ENCODE measurements at places on chromosomes 7 and 10. TPM values are rescaled to one million over a fixed set of nuclear protein-coding genes. Genes with fewer than 3 reads are reported as not detected.

Gene GPR85
- 4.0 TPM for total RNA-seq

GRCh38 chr10:98577168-98577567 is 130.4 kb upstream of the HPS1 start:
- DNase-seq, result no peak

Gene SLC16A9
- total RNA-seq, result 0.61 TPM

DNA sequence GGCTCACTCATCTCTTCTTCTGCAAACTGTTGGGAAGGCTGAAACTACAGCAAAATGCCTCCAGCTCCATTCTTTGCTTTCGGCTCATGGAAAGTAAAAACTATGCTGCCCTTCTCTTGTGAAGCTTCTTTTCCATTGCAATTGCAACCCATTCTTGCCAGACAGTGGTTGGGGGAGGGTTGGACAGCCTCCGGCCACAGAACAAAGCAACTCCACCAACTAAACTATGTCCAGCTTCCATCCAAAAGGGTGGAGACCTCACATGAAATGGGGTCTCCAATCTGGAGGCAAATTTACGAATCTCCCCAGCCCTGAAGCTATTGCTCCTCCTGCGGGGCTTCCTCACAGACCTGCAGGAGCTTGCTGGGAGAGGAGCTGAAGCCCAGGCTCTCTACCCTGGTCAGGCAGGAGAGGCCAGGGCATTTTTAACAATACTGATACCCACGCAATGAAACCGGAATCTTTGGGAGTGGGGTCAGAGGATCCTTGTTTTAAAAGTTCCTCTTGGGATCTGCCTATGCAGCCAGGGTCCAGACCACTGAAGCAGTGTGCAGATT is 549 bp downstream of the GPNMB start:
- DNase-seq, result no peak

- DNase-seq, result no peak
These were observed 9.9 kb downstream of the CNNM1 start for GRCh38 chr10:99339077-99339476.

DNA sequence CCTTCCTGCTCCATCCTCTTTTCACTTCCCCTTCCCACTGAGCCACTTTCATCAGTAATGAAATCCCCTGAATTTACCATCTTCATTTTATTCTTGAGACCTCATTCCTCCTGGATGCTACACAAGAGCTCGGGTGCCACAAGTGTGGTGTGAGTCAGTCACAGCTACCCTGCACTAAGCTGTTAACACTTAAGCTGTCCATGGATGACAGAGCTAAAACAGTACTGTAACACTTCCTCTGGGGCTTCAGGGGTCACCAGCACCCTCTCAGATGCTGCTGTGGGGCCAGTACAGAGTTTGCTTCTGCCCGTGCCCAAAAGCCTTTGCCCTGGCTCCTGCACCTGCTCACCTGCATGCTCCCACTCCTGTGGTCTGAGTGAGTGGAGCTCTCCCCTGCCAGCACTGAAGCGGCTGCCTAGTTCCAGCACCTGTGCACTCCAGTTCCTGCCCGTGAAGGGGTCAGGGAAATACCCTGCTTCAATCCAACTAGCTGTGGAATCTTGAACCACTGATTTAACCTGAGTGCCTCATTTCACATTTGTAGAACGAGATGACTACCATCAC is 71.9 kb downstream of the POT1 start:
- no peak for DNase-seq

- DNase-seq, result no peak
These were observed 1208.3 kb downstream of the GATA3 start for GRCh38 chr10:9262770-9263169.

DNA sequence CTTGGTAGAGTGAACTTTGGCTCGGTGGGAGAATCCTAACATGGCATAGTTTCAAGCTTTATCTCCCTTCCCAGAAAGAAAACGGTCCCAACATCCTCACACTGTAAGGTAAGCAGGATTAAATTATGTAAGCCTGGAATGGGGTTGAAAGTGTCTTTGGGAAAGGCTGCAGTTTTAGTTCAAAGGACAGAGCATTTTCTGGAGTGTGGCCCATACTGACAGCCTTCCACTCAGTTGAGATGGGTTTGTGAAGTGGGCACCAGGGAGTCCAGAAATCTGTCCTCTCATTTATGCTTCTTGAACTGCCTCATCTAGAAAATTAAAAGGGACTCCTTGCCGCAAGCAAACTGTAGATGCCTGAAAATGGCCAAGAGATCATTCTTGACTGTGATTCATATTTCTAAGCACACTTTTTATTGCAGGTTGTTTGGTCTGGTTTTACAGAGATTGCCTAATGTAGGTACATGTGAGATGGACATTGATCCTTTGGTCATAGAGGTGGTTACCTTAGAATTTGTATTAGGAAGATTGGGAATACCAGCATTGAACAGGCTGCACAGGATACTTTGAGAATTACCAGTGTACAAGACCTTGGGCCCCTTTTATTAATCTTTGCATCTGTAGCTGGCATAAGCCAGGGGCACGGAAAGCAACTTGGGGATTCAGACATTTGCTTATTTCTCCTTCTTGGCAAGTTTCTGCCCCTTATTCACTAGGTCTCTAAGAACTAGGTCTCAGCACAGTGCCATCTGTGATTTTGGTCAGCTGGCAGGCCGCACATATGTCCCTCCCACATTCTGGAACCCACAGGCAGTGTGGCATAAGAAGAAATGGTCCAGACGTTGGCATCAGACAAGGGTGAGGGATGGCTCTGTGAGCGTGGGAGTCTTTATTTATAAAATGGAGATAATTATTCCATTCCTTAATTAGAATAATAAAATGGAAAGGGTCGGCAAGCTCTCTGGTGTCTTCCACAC is 125.9 kb downstream of the GLCCI1 start:
- DNase-seq, result no peak

GRCh38 chr7:128919241-128919640 is 8.7 kb upstream of the KCP start:
- no peak for DNase-seq

Gene DGKI
- total RNA-seq, result 14.9 TPM

GRCh38 chr7:66152371-66153191 is 37.9 kb downstream of the CRCP start:
- peak; percentile 72 for DNase-seq

- DNase-seq, result no peak
These were observed 293.1 kb downstream of the ARHGAP12 start for GRCh38 chr10:31635415-31636065.

Gene LIPK
- not detected for total RNA-seq

DNA sequence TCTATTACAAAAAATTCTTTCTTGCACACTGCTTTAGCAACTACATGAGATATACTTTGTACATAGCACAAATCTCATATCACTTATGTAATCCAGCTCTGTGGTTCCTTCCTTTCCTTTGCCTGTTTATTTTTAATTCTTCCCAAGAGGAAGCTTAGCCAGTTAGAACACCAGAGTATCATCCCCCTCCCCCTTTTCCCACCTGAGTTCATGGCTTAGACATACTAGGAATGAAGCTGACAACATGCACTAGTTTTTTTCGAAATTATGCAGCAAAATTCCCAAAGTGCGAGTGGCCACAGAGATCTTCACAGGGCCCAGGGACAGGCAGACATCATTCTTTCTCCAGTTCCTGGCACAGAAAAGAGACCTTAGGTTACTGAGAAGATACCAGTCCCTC is 17.8 kb downstream of the CAV1 start:
- no peak for DNase-seq

- DNase-seq, result no peak
These were observed 113.3 kb upstream of the KMT2E start for GRCh38 chr7:104900525-104901239.

Gene CUBN
- 0.78 TPM for total RNA-seq

DNA sequence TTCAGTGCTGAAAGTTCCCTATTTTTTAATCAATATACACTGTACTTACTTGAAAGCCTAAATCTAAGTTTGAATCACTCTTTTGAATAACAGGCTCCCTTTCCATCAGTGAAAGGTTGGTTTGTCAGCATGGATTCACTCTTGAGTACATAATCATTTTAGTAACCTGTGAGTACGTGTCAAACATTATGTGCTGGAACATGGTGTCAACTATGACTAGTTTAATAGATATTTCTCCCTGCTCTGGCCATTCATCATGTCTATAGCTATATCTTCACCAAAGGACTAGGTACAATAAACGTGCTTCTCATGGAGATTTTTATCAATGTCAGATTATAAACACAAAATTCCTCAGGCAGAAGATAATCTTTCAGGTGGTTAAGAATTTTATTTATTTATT is 61.7 kb upstream of the MDFIC start:
- no peak for DNase-seq

GRCh38 chr10:112815269-112816032 is 134.6 kb upstream of the TCF7L2 start:
- DNase-seq, result no peak

Gene MRC1
- 24.4 TPM for total RNA-seq

Gene SEMA3E
- total RNA-seq, result 0.23 TPM

GRCh38 chr7:47401611-47402570 is 180.0 kb downstream of the TNS3 start:
- no peak for DNase-seq

GRCh38 chr10:34908481-34908880 is 93.4 kb upstream of the PARD3 start:
- DNase-seq, result no peak

DNA sequence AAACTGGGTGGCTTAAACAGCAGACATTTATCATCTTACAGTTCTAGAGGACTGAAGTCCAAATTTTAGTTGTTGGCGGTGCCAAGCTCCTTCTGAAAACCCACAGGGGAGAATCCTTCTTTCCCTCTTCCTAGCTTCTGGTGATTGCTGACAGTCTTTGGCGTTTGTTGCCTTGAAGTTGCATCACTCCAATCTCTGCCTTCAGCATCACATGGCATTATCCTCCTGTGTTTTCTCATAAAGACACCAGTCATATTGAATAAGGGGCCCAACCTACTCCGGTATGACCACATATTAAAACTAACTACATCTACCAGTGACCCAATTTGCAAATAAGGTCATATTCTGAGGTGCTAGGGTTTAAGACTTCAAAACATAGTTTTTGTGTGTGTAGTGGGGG is 472.1 kb upstream of the IGFBP3 start:
- no peak for DNase-seq

Gene CYP2C19
- not detected for total RNA-seq

GRCh38 chr10:103714232-103714891 is 141.0 kb downstream of the SH3PXD2A start:
- no peak for DNase-seq

- no peak for DNase-seq
These were observed 38.7 kb upstream of the LEP start for GRCh38 chr7:128202287-128202957.

- no peak for DNase-seq
These were observed 365.4 kb downstream of the SUGCT start for GRCh38 chr7:40500219-40500618.

GRCh38 chr10:45471059-45471458 is 97.0 kb downstream of the ALOX5 start:
- DNase-seq, result no peak

Gene HTR7
- total RNA-seq, result 0.58 TPM

DNA sequence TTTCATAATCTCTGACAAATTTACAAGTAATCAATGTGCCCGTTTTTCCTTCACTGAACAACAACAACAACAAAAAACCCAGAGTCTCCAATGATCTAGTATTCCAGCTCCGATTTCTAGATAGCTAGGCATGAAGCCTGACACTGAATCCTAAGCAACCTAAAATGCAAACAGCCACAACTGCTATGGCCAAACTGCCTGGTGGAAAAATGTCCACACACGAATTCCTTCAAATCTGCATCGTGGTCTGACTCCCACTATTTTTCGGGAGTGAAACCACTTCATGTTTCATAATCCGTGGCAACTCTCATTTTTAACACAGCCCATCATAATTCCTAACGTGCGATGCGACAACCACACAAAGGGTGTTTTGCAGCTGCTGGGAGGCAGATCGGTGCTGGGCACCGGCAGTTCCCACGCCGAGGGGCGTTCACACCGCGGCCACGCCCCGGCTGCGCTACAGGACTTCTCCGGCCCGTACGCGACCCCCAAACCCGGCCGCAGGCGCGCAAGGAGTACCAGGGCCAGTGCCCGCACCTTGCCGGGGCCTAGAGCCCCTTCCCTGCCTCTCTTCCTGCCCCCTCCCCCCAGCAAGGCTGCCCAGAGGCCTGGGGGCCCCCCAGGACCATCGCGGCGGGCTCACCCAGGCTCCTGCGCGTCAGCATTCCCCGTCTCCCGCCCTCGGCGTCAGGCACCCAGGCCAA is 814 bp downstream of the RUFY2 start:
- DNase-seq, result peak; percentile 61

DNA sequence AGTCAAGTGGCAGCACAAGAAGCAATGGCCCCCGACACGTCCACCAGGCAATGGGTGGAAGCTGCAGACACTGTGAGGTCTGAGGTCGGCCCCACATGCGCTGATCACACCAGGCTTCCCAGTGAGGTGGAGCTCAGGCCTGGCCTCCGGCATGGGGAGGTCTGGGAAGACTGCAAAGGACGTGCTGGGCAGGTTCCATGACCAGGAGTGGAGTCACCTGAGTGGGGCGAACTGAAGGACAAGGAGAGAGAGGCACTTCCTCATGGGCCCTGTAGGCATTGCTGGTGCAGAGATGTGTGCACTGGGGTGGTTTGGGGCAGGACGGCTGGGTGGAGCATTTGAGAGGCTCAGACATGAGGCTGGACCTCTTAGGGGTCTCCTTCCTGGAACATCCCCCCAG is 35.1 kb downstream of the C10orf120 start:
- no peak for DNase-seq

DNA sequence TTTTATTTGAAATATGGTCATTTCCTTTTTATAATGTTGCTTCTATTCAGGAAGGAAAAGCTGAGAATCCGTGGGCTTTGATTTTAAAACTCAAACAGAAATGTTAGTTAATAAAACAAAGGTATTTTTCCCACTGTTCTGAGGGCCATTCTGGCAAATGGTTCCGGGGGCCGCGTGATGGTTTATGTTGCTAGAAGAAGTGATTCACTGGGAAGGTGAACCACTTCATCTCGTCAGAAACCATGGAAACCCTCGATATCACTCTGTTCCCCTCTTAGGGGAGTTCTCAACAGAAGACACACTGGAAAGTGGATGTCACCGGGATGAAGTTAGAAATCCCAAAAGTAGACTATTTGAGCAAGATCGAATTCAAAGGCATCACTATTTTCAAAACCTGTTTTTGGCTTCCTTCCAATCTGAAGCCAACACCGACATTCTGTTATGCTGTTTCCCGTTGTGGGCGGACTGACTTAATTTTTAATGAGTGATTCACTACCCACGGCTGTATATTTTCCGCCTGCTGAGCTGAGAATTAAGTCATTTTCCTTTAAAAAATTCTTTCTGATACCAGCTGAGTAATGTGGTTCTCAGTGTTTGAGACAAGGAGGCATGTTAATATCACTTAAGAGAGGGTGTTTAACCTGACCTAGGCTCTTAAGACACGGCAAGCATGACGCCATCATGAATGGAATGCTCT is 84.1 kb downstream of the PTPRE start:
- DNase-seq, result no peak

DNA sequence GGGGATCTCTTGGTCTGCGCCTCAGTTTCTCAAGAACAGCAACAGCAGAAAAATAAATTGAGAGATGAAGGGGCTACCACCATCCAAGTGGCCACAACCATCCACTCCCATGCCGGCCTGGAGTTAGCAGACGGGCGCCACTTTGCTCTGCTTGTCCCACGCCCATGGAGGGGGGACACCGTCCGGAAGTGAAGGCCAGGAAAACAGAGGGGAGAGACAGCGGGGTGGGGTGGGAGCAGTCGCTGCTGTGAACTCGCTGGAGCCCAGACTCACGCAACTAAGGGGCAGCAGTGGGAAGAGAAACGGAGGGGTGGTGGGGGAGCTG is 135.4 kb downstream of the KIF20B start:
- peak; percentile 52 for DNase-seq
